ENCODE measurements at places on chromosomes 11 and 22. TPM values are rescaled to one million over a fixed set of nuclear protein-coding genes. Genes with fewer than 3 reads are reported as not detected.

GPHA2 gene
- total RNA-seq: not detected

EMID1 gene
- 0.76 TPM for total RNA-seq

GGTLC2 gene
- total RNA-seq: not detected

SMC1B gene
- total RNA-seq: under 0.01 TPM

DDT gene
- 57.7 TPM for total RNA-seq

ISX gene
- not detected for total RNA-seq

KRTAP5-7 gene
- total RNA-seq: 0.13 TPM

MFNG gene
- total RNA-seq: 0.86 TPM

GSTT2B gene
- total RNA-seq: 1.7 TPM

APOA5 gene
- not detected for total RNA-seq

MUC2 gene
- not detected for total RNA-seq

AHNAK gene
- 983 TPM for total RNA-seq

CCDC157 gene
- total RNA-seq: 1.4 TPM

SAA4 gene
- total RNA-seq: not detected

PKP3 gene
- total RNA-seq: 1.2 TPM

SLC43A3 gene
- total RNA-seq: 58.8 TPM

KDELR3 gene
- 172 TPM for total RNA-seq

PTGDR2 gene
- total RNA-seq: under 0.01 TPM

Measured in articular chondrocyte of knee joint (primary cell).